ENCODE measurements at places on chromosomes 1 and 21.

- no peak for DNase-seq
Measured at GRCh38 chr1:59769736-59770095, 45.0 kb upstream of the HOOK1 start.

DNA sequence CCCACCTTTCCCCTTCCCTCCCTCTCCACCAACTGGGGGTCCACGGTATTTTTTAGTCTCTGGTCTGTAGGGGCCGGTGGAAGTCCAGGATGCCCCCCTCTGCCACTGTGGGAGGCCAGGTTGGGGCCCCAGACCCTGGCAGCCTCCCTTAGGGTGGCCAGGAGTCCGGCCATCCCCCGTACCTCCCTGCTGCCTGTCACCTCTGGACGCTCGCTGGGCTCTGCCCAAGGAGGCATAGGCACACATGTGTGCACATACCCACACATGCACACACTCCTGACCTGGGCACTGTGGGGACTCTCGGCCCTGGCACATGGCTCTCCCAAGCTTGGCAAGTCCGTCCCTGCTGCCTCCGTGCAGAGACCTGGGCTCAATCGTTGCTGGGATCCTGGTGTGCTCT lies 53.0 kb downstream of the DISP3 start:
- DNase-seq, result no peak

- no peak for DNase-seq
Measured at GRCh38 chr1:42392967-42393848, 12.6 kb downstream of the RIMKLA start.

DNA sequence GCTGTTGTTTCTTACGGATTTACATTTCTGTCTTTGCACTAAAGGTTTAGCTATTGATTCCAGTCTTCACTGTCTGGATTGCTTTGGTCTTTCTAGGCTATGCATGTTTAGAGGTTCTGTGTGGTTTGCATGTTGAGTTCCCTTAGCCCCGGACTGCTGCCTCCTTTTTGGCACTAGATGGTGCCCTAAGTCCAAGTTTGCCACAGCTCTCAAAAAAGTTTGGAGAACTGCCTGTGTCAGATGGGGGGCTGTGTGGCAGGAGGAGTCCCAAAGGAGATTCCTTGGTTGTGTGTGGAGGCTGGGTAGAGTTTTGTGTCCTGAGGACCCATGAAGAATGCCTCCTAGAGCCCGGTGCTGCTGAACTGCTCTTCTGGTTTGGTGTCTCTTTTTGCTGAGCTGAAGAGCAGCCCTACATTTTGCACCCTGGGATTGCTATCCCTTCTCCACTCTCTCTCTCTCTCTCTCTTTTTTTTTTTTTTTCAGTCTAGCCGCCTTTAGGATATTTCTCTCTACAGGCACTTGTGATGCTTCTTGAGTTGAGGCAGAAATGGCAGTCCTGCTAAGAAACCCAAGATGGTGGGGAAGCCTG lies 74.4 kb downstream of the PTGS2 start:
- DNase-seq, result peak; percentile 81

- DNase-seq, result peak; percentile 13
Measured at GRCh38 chr1:167060141-167061072, 29.8 kb downstream of the GPA33 start.

- no peak for DNase-seq
Measured at GRCh38 chr1:5981009-5981380, 11.2 kb downstream of the NPHP4 start.

GRCh38 chr1:83511146-83511726 lies 487.7 kb downstream of the TTLL7 start:
- DNase-seq, result no peak

GRCh38 chr1:231053493-231054162 lies 13.6 kb upstream of the FAM89A start:
- DNase-seq, result peak; percentile 54

GRCh38 chr21:15354516-15354915 lies 289.7 kb upstream of the NRIP1 start:
- no peak for DNase-seq

- no peak for DNase-seq
Measured at GRCh38 chr1:150696162-150696561, 792 bp downstream of the GOLPH3L start.

DNA sequence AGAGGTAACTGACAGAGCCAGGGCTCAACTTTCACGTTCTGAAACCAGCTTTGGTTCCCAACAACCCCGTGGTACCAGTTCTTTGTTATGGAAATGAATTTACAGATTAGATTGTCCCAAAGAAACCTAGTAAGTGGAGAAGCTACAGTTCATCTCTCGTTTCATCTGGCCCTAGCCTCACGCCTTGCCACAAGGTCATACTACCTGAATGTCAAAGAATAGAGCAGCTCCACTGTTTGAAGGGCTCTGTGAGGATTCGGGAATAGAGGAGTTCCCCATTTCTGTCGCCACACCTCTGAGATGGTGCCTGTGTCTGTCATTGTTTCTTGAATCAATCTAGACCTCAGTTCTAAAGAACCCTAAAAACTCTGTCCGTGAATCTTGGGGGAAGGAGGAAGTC lies 15.0 kb upstream of the CDC42 start:
- DNase-seq, result peak; percentile 15

GRCh38 chr1:200453553-200453905 lies 43.7 kb upstream of the ZNF281 start:
- DNase-seq, result no peak

DNA sequence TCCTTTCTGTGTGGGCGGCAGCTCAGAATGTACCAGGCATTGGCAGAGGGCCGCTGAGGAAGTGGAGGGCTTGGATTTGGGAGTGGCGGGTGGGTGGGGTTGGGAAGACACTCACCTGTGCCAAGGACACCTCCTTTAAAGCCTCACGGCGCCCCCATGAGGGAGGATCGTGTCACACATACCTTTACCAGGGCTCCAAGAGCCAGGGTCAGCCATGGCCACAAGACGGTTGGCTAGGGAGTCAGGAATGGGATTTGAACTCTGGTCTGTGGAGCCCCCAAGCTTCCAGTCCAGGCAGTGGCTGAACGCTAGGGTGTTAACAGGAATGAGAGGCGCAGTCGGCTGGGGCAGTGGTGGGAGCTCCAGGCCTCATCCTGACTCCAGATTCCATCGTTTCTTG lies 4.6 kb downstream of the NBL1 start:
- DNase-seq, result peak; percentile 8

DNA sequence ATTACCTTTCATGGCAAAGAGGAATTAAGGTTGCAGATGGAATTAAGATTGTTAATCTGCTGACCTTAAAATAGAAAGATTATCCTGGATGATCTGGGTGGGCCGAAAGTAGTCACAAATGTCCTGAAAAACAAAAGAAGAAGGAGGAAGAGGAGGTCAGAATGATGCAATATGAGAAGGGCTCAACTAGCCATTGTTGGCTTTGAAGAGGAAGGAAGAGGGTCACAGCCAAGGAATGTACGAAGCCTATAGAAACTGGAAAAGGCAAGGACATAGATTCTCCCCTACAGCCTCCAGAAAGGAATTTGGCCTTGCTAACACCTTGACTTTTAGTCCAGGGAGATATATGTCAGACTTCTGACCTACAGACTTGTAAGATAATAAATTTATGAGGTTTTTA lies 39.4 kb upstream of the FMOD start:
- DNase-seq, result peak; percentile 34

GRCh38 chr1:63127376-63127775 lies 195.0 kb upstream of the FOXD3 start:
- DNase-seq, result no peak

GRCh38 chr1:164780863-164781262 lies 221.9 kb downstream of the PBX1 start:
- no peak for DNase-seq

GRCh38 chr1:234886081-234886984 lies 242.3 kb downstream of the TOMM20 start:
- peak; percentile 48 for DNase-seq

DNA sequence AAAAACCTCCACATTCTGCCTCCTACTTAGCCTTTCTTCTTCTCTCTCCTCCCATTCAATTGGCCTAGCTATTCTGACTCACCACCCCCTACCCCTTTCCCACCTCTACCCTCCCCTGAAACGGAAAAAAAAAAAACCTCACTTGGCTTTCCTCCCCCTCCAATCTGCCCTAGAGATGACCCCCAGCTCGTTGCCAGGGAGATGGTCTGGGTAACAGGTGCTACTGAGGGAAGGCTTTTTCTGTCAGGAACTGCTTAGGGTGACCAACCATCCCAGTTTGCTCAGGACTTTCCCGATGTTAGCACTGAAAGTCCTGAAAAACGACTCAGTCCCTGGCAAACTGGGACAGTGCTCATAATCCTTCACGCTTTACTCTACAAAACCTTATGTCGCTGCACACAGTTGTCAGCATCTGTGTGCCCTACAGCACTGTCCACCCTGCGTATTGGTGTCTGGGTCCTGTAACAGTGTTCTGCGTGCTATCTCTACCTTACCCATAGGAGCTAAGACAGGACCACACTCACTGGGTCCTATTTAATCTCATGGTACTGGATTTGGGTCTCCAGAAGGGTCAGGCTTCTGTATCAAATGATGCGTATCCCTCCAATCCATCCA lies 7.7 kb upstream of the CADM3 start:
- DNase-seq, result no peak

- DNase-seq, result no peak
Measured at GRCh38 chr21:19844334-19844733, 1153.9 kb upstream of the NCAM2 start.

GRCh38 chr1:211493133-211493871 lies 1.3 kb upstream of the RD3 start:
- no peak for DNase-seq

Data from suppressor macrophage treated with lipopolysaccharide for 1 hour (primary cell).